Lower lobe of right lung (tissue), 2 donors: ENCODE measurements at places on chromosomes 1 and 21.
A peak's percentile ranks its signal among the peaks of the same experiment; 100 is the strongest.

DNA sequence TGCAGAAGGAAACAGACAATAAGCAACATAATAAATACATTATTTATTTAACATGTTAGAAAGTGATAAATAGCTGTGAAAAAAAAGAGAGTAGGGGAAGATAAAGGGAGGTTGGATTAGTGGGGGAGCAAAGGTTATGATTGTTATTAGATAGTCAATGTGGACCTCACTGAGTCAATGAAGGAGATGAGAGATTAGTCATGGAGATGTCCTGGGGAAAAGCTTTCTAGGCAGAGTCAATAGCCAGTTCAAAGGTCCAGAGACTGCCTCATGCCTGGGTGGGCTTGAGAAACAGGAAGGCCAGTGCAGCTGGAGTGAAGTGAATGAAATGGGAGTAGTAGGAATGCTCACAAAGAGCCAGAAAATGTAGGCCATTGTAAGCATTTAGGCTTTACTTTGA, 187.1 kb upstream of the CACYBP start:
- H3K27me3 ChIP-seq = no peaks in the 10 kb centered on the region
- no peak for DNase-seq
- H3K27ac ChIP-seq = no peak overlapping the region
- H3K4me3 ChIP-seq = no peak overlapping the region
- no peaks in the 10 kb centered on the region for H3K4me1 ChIP-seq
- no peaks in the 10 kb centered on the region for H3K36me3 ChIP-seq

DNA sequence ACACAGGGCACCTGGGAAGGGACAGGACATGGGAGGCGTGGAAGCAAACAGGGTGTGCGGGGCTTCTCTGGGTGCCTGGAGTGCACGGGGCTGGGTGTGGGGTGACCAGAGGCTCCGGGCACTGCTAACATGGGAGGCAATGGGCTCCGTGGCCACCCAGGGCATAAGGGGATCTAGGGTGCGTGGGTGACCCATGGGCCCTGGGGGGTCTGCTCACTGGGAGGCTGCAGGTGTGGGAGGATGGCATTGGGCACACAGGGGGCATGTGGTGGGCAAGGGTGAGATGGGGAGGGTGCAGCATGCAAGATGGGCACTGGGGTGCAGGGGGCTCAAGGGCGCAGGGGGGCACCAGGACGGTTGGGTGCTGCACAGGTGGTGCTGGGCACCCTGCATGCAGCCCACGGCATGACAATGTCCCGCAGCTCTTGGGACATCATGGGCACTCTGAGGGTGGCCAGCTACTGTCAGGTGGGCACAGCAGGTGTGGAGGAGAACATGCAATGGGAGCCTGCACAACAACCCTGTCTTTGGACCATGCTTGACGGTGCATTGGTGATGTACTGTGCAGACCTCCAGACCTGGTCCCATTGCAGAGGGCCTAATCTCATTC, 15.1 kb downstream of the TRIM11 start:
- peak; percentile 30 for DNase-seq
- H3K4me3 ChIP-seq = no peak overlapping the region
- H3K27me3 ChIP-seq = no peaks in the 10 kb centered on the region

GRCh38 chr1:239388159-239388485, 1.8 kb downstream of the CHRM3 start:
- H3K36me3 ChIP-seq = no peaks in the 10 kb centered on the region
- DNase-seq = no peak
- peak overlapping the region; percentile 63 for H3K4me3 ChIP-seq
- peaks cover 42% of the 10 kb centered on the region for H3K27me3 ChIP-seq

DNA sequence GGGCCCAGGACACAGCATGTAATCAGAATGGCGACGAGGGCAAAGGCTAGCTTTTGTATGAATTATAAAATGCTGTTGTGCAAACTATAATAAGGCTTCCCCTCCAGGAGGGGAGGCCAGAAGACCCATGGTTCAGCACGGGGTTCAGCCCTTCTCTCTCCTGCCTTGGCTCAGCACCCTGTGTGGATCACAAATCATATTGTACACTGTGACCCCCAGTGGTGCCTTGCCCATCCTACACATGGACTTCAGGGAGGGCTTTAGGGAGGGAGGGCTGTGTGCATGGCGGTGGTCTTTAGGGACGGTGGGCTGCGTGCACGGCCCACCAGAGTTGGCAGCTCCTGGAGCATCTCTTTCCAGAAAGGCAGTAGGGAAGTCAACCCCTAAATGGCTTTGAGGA, 120.8 kb upstream of the TNR start:
- no peaks in the 10 kb centered on the region for H3K36me3 ChIP-seq
- no peak for DNase-seq
- no peaks in the 10 kb centered on the region for H3K27me3 ChIP-seq
- H3K4me3 ChIP-seq = no peak overlapping the region

DNA sequence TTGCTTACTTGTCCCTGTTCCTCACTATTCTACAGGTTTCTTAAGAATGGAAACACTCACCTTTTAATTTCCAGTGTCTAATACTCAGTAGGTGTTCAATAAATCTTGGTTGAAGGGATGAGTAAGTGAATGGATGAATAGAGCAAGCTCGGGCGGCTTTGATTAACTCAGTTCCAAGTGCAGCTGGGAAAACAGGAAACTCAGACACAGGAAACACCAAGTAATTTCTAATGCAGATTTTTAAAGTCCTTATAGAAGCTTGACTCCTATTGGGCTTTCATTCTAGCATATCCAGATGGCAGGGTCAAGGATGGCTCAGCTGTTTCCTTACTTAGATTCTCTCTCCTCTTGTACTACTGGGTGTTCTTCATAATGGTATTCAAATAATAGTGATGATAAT, 14.0 kb downstream of the CAMK1G start:
- no peak for DNase-seq
- H3K4me3 ChIP-seq = no peak overlapping the region
- H3K27me3 ChIP-seq = peaks cover 5% of the 10 kb centered on the region
- no peaks in the 10 kb centered on the region for H3K4me1 ChIP-seq

DNA sequence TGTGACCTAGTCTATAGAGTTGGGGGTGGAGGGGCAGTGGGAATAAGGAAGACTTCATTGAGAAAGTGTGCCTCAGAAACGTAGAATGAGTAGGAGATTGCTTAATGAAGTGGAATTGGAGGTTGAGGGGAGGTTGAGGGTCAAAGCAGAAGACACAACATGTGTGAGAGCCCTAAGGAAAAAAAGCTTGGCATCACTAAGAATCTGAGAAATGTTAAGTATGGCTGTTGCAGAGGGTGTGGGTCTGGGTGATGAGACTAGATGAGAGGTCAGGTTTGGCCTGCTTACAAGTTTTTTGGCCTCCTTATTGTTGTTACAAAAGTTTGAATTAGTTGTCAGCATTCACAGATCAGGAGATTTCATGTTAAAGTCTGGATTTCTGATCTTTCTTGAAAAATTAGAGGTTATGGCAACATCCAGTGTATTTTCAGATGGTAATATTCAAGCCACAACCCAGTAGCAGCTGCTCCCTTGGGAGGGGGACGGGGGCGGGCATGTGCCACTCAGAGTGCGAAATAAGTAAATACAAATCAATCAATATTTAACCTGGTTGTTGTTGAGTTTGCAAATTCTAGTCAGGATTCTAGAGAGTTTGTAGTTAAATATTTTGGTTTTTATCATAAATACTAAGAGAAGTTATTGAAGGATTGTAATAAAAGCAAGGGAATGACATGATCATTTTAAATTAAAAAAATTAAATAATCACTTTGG, 4.3 kb downstream of the MAN1A2 start:
- H3K36me3 ChIP-seq = no peaks in the 10 kb centered on the region
- no peak overlapping the region for H3K27ac ChIP-seq
- H3K4me1 ChIP-seq = peaks cover 39% of the 10 kb centered on the region
- H3K4me3 ChIP-seq = no peak overlapping the region
- no peak for DNase-seq

DNA sequence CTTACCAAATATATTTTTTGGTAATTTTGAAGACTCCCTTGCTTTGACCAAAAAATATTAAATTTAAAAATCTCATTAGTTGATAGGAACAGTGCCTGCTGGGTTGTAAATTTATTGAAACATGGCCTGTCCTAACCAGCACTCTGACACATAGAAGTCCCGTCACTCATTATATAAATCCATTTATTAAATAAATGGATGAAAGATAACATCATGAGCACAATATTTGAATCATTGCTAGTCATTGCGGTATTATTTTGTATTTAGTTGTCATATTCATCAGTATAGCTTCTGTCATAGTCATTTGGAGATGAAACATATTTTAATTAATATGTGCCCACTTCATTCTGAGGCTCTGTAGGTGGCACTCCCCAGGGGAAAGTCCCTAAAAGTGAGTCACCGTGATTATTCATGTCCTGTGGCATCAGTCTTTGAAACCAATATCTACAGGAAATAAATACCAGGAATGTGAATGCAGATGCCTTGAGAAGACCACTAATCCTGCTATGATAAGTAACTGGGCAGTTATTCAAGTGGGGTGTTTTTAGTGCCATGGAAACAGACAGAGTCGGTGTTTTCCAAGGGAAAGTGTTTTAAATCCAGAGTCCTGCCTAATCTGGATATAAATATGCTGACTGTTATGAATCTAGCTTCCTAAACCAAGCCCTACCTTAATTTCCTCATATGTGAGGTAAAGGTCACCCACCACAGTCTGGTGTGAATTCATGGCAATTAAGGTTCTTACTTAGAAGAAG, 302.0 kb downstream of the DUSP10 start:
- H3K36me3 ChIP-seq = no peaks in the 10 kb centered on the region
- no peak for DNase-seq
- no peak overlapping the region for H3K4me3 ChIP-seq
- H3K4me1 ChIP-seq = peaks cover 26% of the 10 kb centered on the region
- no peaks in the 10 kb centered on the region for H3K27me3 ChIP-seq
- H3K27ac ChIP-seq = peak overlapping the region; percentile 37
